ENCODE measurements at places on chromosomes 3 and 15.
A peak's percentile ranks its signal among the peaks of the same experiment; 100 is the strongest.

GRCh38 chr3:106946866-106947265, 430.4 kb upstream of the CCDC54 start:
- no peak for DNase-seq

- no peak for DNase-seq
These were observed 84.0 kb upstream of the SKOR1 start for GRCh38 chr15:67741308-67741707.

GRCh38 chr3:45547764-45548680, 46.5 kb upstream of the LIMD1 start:
- peak; percentile 66 for DNase-seq

GRCh38 chr15:79680720-79681119, 216.1 kb downstream of the MTHFS start:
- no peak for DNase-seq

DNA sequence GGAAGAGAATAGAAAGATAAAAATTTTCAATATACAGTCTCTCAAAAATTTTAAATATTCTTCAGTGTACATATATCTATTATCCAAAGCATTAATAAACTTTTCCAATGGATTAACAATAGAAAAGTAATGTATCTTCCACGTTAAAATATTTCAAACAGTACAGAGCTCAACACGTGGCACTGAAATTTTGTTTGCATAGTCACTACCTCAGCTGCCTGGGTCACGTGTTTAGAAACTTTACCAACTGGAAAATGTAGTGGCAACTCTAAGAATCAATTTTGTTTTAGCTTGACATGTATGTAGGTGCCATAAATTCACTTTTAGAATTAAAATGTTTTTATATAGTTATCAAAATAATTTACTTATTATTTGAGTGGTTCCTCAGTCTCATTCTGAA, 85.3 kb downstream of the CNTN3 start:
- no peak for DNase-seq

- DNase-seq: no peak
These were observed 5.5 kb upstream of the PLXND1 start for GRCh38 chr3:129611812-129612533.

DNA sequence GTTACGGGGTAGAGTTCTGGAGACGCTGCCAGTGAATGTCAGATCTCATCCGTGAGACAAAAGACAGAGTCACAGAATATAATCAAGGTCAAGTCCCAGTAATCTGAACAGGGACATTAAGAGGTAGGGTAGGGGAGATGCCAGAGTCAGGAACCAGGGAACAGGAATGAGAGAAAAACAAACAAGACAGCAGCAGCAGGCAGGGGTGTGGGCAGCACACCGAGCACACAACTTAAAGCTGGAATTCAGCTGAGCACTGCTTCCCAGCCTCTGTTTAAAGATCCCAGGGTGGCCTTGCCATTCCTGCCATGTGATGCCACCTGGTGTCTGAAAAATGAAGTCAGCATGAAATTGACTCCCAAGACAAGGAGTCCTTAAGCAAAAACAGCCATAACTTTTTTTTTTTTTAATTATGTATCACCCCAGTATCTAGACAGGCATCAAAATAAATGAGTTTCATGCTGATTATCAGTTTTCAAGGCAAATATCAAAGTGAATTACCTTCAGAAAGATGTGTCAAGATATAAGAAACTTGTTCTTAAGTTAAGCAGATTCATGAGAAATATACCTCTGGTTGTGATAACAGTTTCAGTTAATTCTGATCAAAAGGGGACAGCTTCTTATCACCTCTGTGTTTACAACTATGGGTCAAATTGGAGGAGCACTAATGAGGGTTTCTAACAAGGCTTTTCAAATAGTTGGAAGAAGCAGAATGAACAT, 203.7 kb downstream of the SLC9A9 start:
- peak; percentile 22 for DNase-seq

- DNase-seq: no peak
These were observed 32.9 kb downstream of the ZBTB11 start for GRCh38 chr3:101643861-101644613.

DNA sequence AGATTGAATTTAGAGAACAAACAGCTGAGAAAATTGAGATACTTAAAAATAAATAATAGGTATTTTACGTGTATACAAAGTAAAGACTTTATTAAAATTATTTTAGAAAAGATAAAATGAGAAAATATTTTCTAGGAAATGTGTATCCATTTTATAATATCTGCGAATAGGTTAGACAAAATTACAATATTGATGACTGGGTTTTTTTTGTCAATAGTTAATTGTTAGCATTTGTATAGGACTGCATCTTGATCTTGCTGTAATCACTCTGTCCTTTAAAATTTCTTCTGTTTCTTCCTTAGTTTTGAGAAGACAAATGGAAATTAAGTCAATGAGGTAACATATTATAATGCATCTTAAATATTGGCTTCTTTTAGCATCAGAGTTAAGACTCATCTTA, 50.3 kb downstream of the MEF2A start:
- DNase-seq: no peak

DNA sequence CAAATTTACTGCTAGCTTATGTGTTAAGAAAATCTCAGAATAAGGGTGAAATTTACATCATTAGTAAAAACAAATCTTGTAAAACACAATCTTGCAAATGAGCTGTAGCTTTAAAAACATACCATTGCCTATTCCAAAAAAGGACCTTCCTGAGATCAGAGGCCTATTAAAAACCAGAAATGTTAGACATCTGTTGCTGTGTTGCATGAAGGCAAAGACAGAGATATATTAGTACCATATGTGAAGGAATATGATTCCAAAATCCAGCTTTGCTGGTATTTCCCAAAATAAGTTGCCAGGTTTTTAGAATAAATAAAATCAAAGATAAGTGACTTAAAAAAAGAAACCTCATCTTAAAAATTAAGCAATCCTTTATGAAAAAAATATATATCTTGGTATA, 504.1 kb upstream of the CDIN1 start:
- DNase-seq: no peak

DNA sequence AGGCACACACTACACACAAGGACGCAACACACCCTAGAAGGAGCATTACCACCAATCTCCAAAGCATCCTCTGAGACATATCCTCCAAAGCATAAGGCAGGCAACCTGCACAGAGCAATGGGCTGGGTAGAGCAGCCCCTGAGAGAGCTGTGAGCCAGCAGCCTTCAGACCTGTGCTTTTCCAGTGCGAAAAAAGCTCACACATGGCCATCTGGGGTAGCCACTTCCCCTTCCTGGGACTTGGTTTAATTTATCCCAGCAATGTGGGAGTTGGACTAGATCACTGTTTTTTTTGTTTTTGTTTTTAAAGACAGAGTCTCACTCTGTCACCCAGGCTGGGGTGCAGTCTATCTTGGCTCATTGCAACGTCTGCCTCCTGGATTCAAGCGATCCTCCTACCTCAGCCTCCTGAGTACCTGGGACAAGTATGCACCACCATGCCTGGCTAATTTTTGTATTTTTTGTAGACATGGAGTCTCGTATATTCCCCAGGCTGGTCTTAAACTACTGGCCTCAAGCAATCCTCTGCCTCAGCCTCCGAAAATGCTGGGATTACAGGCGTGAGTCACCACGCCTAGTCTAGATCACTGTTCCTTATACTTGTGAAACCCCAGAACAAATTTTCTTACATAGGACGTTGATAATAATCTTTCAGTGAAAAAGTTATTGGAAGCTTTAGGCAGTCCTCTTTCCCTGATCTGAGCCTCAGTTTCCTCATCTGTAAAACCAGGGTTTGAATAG, 18.9 kb downstream of the PTPN23 start:
- DNase-seq: no peak

DNA sequence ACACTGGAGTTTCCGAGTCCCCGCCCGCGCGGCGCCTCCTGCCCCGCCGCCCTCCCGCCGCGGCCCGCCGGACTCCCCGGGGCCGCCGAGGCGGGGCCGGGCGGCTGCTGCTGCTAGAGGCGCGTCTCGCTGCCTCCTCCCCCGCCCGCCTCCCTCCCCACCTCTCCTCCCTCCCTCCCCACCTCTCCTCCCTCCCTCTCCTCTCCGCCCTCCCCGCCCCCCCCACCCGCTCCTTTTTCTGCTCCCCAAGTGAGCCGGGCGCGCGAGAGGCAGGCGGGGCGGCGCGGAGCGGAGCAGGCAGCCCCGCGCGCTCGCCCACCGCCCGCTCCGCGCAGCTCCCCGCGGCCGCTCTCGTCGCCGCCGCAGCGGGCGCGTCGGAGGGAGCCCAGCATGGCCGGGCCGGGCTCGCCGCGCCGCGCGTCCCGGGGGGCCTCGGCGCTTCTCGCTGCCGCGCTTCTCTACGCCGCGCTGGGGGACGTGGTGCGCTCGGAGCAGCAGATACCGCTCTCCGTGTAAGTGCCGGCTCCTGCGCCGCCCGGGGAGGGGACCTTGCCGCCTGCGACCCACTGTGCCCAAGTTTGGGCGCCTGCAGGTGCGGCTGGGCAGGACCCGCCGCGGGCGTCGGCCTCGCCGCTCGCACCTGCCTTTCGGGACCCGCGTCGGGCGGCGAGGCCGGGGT, at the start of gene CACNA2D3:
Gene CACNA2D3 (plus strand): TSS at position 229 of the 679 bp plus-strand sequence.
- peak; percentile 74 for DNase-seq

GRCh38 chr3:39972508-39972907, 163.1 kb downstream of the MYRIP start:
- DNase-seq: no peak

DNA sequence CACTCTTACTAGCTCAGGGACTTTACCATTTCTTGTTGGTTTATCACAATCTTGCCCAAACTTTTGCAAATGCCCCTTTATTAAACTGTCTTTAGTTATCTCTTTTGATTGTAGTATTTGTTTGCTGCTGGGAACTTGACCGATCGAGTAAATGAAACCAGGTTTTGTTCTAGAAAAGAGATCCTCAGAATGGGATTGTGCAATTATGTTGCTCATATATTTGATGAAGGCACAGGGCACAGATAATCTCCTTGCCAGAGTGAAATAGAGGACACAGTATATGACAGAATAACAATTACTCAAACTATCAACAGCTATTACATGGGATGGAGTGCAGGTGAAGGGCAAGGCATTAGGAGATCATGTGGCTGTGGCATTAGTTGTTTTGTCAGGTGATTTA, 216.6 kb upstream of the RASGRP1 start:
- DNase-seq: no peak

- DNase-seq: no peak
These were observed 279.0 kb downstream of the RPLP1 start for GRCh38 chr15:69731581-69731980.

DNA sequence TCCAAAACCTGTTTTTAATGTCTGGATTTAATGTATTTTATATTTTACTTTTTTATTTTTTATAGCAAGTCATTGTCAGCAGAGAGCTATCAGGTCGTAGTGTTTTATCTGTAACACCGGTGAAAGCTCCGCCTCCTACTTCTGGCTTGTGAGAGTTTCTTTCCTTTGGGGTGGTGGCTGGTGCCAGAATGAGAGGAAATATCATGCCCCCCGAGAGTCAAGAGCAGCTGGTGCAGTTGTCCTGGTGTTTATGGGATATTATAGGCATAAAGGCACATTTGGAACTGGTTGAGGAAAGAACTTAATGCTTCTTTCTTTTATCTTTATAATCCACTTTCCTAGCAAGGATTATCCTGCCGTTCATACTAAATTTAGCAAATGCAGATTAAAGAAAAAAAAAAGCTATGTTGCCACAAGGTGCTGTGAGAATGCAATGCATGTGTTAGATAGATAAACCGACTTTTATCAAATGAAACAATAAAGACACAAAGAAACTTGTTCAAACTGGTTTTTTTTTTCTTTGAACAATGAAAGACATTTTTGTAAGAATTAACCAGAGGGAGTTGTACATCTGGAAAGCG, 260.1 kb upstream of the PLSCR5 start:
- DNase-seq: no peak

GRCh38 chr15:92071045-92071634, 217.6 kb downstream of the SLCO3A1 start:
- no peak for DNase-seq

GRCh38 chr3:105866656-105867653, 1.9 kb downstream of the CBLB start:
- no peak for DNase-seq

DNA sequence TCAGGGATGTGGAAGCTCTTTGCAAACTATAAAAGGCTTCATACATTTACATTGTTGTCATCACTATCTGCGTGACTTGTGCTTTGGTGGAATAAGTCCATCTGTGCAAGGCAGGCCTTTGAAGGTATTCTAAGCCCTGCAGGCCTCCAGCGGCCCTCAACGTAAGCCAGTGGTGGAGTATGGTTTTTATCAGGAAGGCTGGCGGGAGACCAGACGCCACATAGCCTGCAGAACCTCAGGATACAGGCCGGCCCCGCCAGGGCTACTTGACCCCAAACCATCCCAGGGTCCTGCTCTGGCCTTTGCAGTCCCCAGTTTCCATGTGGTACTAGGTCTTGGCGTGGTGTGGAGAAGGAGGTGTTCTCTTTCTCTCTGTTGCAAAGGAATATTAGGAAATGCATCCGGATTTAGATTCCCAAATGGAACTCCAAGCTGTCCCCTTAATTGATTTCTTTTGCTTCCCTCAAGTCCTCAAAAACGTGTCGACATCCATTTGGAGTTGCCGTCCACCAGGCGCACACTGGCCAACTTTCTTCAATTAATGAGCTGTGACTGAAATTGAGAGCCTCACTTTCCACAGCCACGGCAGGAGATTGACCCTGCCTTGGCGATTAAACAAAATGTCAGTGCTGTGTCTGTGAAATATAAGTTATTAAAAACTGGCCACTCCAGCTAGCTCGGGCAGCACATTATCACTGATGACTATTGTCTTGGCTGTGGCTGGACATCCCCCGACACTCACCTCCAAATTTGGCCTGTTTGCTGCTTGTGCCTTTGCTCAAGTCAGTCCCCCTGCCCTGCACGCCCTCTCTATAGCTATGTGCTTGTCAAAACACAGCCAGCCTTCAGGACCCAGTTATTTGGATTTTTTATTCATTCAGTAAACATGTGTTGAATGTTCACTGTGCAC, 239.8 kb upstream of the TLE3 start:
- no peak for DNase-seq

GRCh38 chr15:96882121-96882772, 551.7 kb downstream of the NR2F2 start:
- no peak for DNase-seq

GRCh38 chr15:56042982-56043980, 49.9 kb upstream of the NEDD4 start:
- DNase-seq: no peak

GRCh38 chr3:115725800-115726199, 102.5 kb downstream of the GAP43 start:
- DNase-seq: no peak

- peak; percentile 34 for DNase-seq
These were observed 97.8 kb downstream of the SQOR start for GRCh38 chr15:45732662-45733061.

DNA sequence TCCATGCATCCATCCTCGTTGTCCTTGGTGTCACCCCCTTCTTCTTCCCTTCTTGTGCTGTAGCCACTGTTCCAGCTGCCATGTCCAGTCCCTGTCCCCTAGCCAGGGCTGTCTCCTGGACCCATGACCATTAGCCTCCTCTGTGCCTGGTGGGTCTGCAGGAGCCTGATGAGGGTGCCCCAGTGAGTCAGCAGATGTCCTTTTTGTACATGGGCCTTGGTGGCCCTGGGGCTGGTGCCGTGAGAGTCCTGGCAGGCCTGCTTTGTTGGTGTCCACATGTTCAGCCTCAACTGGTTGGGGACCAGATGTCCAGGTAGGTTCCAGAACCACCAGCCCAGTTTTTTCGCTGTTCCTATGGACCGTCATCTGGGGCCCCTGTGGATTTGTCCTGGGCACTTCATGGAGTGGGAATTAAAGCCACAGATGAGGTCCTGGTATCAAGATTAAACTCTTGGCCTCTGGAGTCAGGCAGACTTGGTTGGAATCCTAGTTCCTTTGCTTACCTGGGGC, 66.1 kb downstream of the FBLN2 start:
- no peak for DNase-seq

Measured in SK-N-SH (cell line).